Occipital lobe (tissue), 3 donors: ENCODE measurements at places on chromosomes 2 and 18. TPM values are rescaled to one million over a fixed set of nuclear protein-coding genes. Genes with fewer than 3 reads are reported as not detected.

DNA sequence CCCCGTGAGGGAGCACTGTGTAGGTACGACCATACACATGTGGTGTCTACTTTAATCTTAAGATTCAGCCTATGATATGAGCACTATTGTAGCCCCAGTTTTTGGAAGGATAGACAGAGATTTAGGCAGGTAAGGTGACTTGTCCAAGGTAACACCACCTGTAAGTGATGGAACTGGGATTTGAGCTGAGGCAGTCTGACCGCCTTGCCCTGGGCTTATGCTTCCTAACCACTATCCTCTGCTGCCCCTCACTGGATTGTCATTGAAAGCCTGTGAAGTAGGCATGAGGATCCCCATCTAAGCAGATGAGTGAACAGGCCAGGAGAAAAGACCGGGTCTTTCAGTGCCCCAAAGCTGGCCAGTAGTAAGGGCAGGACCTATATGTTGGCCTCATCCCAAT lies 343.8 kb downstream of the CYRIA start:
- DNase-seq, result no peak

DNA sequence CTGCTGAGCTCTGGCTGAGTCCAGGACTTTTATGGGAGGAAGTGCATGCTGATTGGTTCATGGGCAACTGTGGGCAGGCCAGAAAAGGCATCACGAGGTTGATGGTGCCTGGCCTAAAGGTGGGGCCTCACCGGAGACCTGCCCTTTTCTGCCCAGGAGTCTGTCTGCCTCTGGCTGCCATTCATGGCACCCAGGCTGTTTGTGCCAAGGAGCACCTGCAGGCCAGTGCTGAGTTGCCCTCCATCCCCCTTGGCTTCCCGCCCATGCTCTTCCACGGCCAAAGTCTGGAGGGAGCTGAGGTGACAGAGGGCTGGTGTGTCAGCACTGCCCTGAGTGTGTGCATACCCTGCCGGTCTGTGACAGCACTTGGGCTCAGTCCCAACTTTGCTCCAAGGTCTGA lies 123.2 kb downstream of the PTH2R start:
- no peak for DNase-seq

PMAIP1 gene
- total RNA-seq, result 1.4 TPM

GRCh38 chr2:134087371-134087921 lies 166.4 kb upstream of the MGAT5 start:
- DNase-seq, result no peak

GCKR gene
- total RNA-seq, result 0.16 TPM

CD28 gene
- 0.78 TPM for total RNA-seq

DNA sequence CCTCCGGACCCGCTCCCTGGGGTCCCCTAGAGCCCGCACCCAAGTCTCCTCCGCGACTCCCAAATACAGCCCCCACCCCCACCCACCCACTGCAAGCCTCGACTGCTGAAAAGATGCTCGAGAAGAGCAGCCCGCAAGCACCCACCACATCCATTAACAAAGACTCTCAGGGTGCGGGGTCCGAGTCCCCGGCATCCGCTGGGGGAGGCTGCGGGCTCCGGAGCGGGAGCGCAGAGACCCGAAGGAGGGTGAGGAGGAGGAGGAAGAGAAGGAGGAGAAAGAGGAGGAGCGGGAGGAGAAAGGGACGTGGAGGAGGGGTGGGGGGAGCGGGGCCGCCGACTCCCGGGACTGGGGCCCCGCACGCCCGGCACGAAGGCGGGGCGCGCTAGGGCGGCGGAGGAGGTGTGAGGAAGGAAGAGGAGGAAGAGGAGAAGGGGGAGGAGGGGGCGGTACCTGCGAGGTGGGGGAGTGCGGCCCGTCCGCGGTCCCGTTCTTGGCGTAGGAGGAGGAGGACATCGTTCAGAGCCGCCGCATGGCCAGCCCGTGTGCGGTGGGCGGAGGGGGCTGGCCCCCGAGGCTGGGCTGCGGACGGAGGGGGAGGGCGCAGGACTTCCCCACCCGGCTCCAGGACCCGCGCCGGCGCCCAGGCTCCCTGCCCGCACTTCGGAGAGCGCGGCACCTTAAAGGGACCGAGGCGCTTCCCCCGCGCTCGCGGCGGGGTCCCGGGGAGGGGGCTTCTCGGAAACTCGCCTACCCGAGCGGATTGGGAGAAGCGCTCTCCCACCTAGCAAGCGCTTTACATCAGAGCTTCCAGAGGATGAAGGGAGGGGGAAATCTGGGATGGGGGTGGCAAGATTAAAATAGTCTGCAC lies at the start of gene CACNB4:
CACNB4 (minus strand) TSS at position 549 of the 871 bp plus-strand sequence.
- DNase-seq, result peak; percentile 7

DNA sequence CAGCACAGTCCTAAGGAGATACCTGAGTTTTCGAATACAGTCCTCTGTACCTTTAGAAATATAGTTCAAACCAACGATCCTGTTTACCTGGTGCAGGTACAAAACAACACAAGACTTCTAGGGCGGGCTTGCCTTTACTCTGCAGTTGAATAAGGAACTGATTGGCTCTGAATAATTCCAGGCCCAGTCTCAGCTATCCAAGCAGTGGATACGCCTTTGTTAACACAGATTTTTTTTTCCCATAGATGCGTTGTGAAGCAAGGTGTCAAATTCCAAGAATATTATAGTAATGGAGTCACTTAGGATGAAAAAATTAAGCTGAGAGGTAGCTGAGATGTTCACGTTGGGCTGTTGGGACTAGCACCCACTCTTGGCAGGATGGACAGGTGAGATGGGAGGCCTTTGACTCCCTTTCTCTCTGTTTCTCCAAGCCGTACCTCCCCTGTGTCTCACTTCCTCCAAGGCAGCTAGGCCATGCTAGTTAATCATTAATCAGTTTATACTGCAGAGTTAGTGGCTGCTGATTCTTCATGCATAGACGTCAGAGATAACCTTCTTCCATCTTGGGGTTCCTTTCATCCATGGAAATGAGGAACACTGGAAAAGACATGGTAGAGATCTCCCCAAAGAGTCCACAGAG lies 380.8 kb upstream of the ACVR2A start:
- DNase-seq, result no peak

- DNase-seq, result no peak
These were observed 81.5 kb upstream of the FZD7 start for GRCh38 chr2:201952187-201952586.

PLGLB1 gene
- 6.2 TPM for total RNA-seq

- DNase-seq, result no peak
These were observed 114.1 kb downstream of the TPO start for GRCh38 chr2:1527153-1527992.

DNA sequence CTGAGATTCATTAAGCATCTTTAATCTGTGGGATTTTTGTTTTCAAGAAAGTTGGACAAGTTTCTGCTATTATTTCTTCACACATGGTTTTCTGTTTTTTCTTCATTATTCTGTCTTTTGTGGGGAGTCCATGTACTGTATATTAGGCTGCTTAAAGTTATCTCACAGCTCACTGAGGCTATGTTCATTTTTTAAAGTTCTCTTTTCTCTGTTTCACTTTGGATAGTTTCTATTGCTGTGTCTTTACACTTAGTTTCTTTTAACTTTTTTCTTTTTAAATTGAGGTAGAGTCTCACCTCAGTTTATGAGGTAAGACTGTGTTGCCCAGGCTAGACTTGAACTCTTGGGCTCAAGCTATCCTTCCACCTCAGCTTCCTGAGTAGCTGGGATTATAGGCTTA lies 8.6 kb downstream of the OSBPL6 start:
- no peak for DNase-seq

- DNase-seq, result no peak
These were observed 101.4 kb downstream of the CAMKMT start for GRCh38 chr2:44462934-44463849.

- no peak for DNase-seq
These were observed 74.7 kb downstream of the NEURL3 start for GRCh38 chr2:96430394-96430988.

UGT1A8 gene
- total RNA-seq, result not detected

GDF7 gene
- 0.16 TPM for total RNA-seq

GRCh38 chr18:79796531-79797405 lies 970 bp upstream of the KCNG2 start:
- no peak for DNase-seq

DNA sequence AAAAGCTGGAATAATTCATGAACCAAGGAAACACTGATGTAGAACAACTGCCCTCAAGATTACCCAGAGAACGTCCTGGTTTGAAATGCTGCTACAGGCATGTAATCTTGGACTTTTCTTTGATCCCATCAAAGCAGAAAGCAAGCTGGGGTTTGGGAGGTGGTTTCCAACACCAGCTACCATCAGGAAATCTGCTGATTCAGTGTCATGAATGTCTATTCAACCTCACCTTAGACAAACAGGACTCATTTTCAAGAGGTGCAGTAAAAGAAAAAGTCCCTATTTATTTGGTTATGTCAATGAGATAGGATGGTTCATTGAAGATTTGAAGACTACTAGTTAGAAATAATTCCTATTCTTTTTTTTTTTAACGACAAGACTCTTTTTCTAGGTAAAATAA lies 72.7 kb downstream of the NEB start:
- DNase-seq, result no peak

GRCh38 chr2:9375857-9376428 lies 47.4 kb downstream of the ITGB1BP1 start:
- no peak for DNase-seq

- no peak for DNase-seq
These were observed 53.2 kb upstream of the SLC4A10 start for GRCh38 chr2:161571051-161571429.

DNA sequence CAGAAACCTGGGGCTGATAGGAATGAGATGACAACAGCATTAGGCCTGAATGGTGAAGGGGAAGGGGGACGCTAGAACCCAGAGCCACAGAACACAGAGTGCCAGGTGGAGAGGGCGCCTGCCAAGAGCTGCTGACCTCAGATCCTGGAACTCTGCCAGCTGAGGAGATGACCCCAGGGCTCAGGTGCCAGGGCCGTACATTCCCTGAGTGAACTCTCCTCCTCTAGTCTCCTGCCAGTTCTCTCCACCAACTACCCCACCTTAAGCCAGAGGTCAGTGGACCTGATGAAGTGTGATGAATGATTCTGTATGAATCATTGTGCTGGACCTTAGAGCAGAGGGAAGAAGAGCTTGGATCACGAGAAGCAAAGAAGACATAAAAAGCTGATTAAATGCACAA lies 1582.2 kb upstream of the ACVR2A start:
- DNase-seq, result no peak
